Thyroid gland (tissue), 4 donors: ENCODE measurements at places on chromosomes 7 and 10. TPM values are rescaled to one million over a fixed set of nuclear protein-coding genes. Genes with fewer than 3 reads are reported as not detected.

Gene ETV1
- total RNA-seq: 5.9 TPM

Gene AS3MT
- 17.3 TPM for total RNA-seq

Gene NRP1
- 40.4 TPM for total RNA-seq

Gene SYT15B
- 4.6 TPM for total RNA-seq

Gene MMD2
- total RNA-seq: not detected

Gene NPTX2
- total RNA-seq: 2.3 TPM

Gene C10orf62
- total RNA-seq: 1.0 TPM

Gene C7orf57
- not detected for total RNA-seq

Gene TRPV5
- not detected for total RNA-seq

Gene GNA12
- 17.9 TPM for total RNA-seq

Gene MCU
- 25.5 TPM for total RNA-seq

Gene WNT8B
- total RNA-seq: not detected

Gene HYCC1
- 38.7 TPM for total RNA-seq

Gene ZNF511
- total RNA-seq: 29.8 TPM

Gene SYT15
- 2.2 TPM for total RNA-seq

Gene UFSP1
- 9.1 TPM for total RNA-seq

Gene CALML3
- total RNA-seq: not detected

Gene CALHM3
- total RNA-seq: not detected
